ENCODE measurements at places on chromosomes 5 and 9. TPM values are rescaled to one million over a fixed set of nuclear protein-coding genes. Genes with fewer than 3 reads are reported as not detected.

The FRMPD1 gene
- not detected for total RNA-seq

The C9orf153 gene
- total RNA-seq: 0.51 TPM

The DOCK8 gene
- total RNA-seq: under 0.01 TPM

The PTGER4 gene
- 5.4 TPM for total RNA-seq

The NFIB gene
- total RNA-seq: 36.3 TPM

All from fibroblast of lung (primary cell).